ENCODE measurements at places on chromosomes 7 and 10.
A peak's percentile ranks its signal among the peaks of the same experiment; 100 is the strongest.

DNA sequence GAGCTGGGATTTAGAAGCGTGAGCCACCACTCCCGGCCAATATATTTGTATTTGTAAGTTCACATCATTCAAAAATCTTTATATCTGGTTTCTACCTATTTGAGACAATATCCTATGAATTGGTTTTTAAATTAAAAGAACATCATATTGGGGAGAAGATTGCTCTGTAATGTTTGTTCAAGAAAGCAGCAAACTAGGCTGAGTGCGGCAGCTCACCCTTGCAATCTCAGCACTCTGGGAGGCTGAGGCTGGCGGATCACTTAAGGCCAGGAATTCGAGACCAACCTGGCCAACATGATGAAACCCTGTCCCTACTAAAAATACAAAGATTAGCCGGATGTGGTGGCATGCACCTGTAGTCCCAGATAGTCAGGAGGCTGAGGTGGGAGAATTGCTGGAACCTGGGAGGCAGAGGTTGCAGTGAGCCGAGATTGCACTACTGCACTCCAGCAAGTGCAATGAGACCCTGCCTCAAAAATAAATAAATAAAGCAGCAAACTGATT, 9.4 kb downstream of the NIPSNAP2 start:
- no peak overlapping the region for H3K27ac ChIP-seq
- no peaks in the 10 kb centered on the region for H3K36me3 ChIP-seq
- no peaks in the 10 kb centered on the region for H3K27me3 ChIP-seq
- DNase-seq, result no peak
- no peak overlapping the region for H3K4me3 ChIP-seq

DNA sequence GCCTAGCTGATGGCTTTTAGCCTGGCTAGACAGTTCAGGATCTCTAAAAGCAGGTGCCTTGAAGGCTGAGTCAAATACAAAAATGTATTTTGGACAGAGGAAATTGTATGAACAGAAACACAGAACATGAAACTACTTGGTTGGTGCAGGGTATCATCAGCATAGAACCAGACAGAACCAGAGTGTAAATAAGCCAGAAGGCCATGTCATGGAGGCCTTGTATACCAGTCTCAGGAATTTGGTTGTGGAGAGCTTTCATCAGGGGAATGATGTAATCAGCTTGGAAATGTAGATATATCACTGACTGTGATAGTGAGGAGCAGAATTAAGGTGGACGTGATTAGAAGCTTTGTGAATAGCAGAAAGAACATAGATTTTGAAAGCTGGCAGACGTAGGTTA, 82.9 kb downstream of the CFTR start:
- H3K36me3 ChIP-seq, result no peaks in the 10 kb centered on the region
- no peak overlapping the region for H3K4me3 ChIP-seq
- H3K27ac ChIP-seq, result no peak overlapping the region
- H3K4me1 ChIP-seq, result no peaks in the 10 kb centered on the region

DNA sequence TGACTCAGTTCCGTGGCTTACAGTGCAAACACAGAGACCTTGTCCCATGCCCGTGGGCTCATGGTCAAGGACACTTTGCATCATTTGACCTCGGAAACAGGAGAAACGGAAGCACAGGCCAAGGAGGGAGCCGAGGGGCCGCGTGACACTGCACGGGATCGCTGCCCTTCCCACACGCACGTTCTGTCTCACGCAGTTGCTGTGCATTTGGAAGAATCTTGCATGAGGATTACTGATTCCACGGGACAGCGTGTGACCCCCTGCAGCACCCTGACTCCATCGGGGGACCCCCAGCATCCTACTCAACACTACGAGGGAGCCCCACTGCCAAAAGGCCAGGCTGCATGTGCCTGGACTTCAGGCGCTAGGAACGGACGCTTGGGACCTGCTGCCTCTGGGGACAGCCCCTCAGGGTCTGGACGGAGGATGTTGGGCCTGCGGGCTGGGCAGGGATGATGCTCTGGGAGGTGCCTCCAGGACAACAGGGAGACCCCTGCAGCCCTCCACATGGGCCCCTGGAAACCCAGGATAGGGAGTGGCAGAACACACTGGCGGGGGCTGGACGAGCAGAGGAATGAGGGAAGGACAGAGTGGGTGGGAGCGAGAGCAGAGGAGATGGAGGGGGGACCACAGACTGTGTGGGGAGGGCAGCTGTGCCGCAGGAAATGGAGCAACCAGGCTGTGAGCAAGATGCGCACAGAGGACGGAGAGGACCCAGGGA, 222.2 kb downstream of the DNAJB6 start:
- no peak overlapping the region for H3K4me3 ChIP-seq
- no peak for DNase-seq
- no peaks in the 10 kb centered on the region for H3K36me3 ChIP-seq
- no peaks in the 10 kb centered on the region for H3K27me3 ChIP-seq

GRCh38 chr7:66769833-66770512, 29.4 kb downstream of the RABGEF1 start:
- peaks cover 14% of the 10 kb centered on the region for H3K4me1 ChIP-seq
- no peaks in the 10 kb centered on the region for H3K27me3 ChIP-seq
- peak overlapping the region; percentile 13 for H3K27ac ChIP-seq
- no peak overlapping the region for H3K4me3 ChIP-seq
- DNase-seq, result no peak
- H3K36me3 ChIP-seq, result no peaks in the 10 kb centered on the region

DNA sequence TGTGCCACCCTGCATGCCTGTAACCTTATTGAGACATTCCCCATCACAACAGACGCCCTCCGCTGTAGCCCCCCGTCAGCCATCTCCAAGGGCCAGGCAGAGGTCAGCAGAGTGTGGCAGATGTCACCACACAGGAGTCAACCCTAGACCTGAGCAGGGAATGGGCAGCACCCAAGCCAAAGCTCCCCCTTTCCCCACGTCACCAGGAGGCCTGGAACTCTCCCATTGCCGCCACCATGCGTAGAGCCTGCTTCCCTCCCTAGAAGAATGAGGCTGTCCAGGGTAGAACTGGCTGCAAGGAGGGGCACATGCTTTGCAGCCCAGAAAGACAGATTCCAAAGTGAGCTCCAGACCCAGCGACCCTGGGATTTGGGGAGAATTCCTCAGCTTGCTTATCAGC, 342.9 kb downstream of the TNS3 start:
- no peak for DNase-seq
- H3K4me1 ChIP-seq, result no peaks in the 10 kb centered on the region
- no peak overlapping the region for H3K27ac ChIP-seq
- no peaks in the 10 kb centered on the region for H3K36me3 ChIP-seq

GRCh38 chr7:88289564-88290025, 17.1 kb downstream of the STEAP4 start:
- DNase-seq, result no peak
- H3K4me1 ChIP-seq, result no peaks in the 10 kb centered on the region
- H3K27me3 ChIP-seq, result no peaks in the 10 kb centered on the region
- no peaks in the 10 kb centered on the region for H3K36me3 ChIP-seq

GRCh38 chr7:157300369-157300825, 36.4 kb upstream of the DNAJB6 start:
- no peaks in the 10 kb centered on the region for H3K36me3 ChIP-seq
- no peak overlapping the region for H3K4me3 ChIP-seq
- no peak overlapping the region for H3K27ac ChIP-seq
- peaks cover 5% of the 10 kb centered on the region for H3K4me1 ChIP-seq
- peaks cover 4% of the 10 kb centered on the region for H3K27me3 ChIP-seq

- H3K27ac ChIP-seq, result no peak overlapping the region
- H3K27me3 ChIP-seq, result no peaks in the 10 kb centered on the region
- H3K36me3 ChIP-seq, result no peaks in the 10 kb centered on the region
- no peaks in the 10 kb centered on the region for H3K4me1 ChIP-seq
- DNase-seq, result no peak
- H3K4me3 ChIP-seq, result no peak overlapping the region
These were observed 48.8 kb downstream of the ITGA8 start for GRCh38 chr10:15670880-15671279.

DNA sequence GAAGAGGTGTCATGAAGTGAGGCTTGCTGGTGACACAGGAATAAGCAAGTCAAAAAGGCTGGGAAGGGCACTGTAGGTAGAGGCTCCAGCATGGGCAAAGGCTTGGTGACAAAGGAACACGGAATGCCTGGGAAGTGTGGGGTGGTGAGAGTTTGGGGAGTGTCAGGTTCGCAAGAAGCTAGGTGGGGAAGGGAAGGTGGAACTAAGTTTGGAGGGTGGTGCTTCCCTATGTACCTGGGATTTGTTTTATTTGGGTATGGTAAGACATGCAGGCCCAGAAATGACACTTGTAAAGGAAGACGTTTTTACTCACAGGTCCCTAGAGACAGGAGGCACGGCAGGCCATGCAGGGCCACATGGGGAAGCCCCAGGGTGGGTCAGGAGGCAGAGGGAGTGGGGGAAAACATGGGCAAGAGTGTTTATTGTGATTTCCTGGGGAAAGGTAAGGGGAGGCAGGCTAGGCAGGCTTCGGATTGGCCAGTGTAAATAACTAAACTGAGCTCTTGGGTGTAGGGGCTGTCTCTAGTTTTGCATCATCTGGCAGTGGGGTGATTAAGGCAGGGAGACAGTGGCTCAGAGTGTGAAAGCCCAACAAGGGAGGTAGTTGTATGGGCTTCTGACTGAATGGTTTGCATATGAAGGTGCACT, 52.1 kb downstream of the SH2D4B start:
- H3K4me1 ChIP-seq, result no peaks in the 10 kb centered on the region
- H3K4me3 ChIP-seq, result no peak overlapping the region
- no peaks in the 10 kb centered on the region for H3K27me3 ChIP-seq
- DNase-seq, result no peak
- H3K36me3 ChIP-seq, result no peaks in the 10 kb centered on the region
- no peak overlapping the region for H3K27ac ChIP-seq

- H3K36me3 ChIP-seq, result no peaks in the 10 kb centered on the region
- no peaks in the 10 kb centered on the region for H3K27me3 ChIP-seq
- no peak within 1 kb of the TSS for H3K4me3 ChIP-seq
- DNase-seq, result no peak
- no peak within 1 kb of the TSS for H3K27ac ChIP-seq
These were observed at the start of gene PRSS1 for GRCh38 chr7:142749218-142749993. Gene PRSS1 (plus strand): TSS chr7:142749472. CDS start chr7:142749485, 13 bp downstream.

- no peak for DNase-seq
- H3K27me3 ChIP-seq, result no peaks in the 10 kb centered on the region
- no peaks in the 10 kb centered on the region for H3K36me3 ChIP-seq
- no peaks in the 10 kb centered on the region for H3K4me1 ChIP-seq
These were observed 219.2 kb downstream of the SDK1 start for GRCh38 chr7:3520206-3520605.

DNA sequence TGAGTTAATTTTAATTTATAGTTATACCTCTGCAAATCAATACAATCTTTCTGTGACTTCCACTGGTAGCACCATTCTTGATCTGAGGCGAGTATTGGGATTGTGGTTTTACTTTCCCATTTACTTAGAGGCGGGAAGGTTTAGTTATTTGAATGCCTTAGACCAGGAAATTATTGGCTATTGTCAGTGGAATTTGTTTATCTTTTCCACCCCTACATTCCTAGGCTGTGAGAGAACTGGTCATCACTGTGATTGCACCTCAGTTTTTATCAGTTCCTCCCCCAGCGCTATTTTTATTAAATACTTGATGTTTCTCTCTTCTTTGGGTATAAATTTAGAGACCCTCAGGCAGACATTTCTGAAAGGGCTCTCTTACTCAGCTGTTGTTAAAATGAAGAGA, 29.9 kb downstream of the CDK14 start:
- H3K4me3 ChIP-seq, result no peak overlapping the region
- no peak overlapping the region for H3K27ac ChIP-seq
- no peak for DNase-seq
- no peaks in the 10 kb centered on the region for H3K27me3 ChIP-seq
- H3K36me3 ChIP-seq, result no peaks in the 10 kb centered on the region

- no peak for DNase-seq
- no peak overlapping the region for H3K4me3 ChIP-seq
- H3K27me3 ChIP-seq, result no peaks in the 10 kb centered on the region
- no peaks in the 10 kb centered on the region for H3K36me3 ChIP-seq
These were observed 32.8 kb downstream of the DNAJB12 start for GRCh38 chr10:72322030-72322279.

- peak overlapping the region; percentile 41 for H3K27ac ChIP-seq
- H3K36me3 ChIP-seq, result no peaks in the 10 kb centered on the region
- peak; percentile 48 for DNase-seq
- peaks cover 31% of the 10 kb centered on the region for H3K4me1 ChIP-seq
- H3K4me3 ChIP-seq, result no peak overlapping the region
These were observed 66.7 kb downstream of the ST7 start for GRCh38 chr7:117019786-117020590.

GRCh38 chr7:29969738-29970137, 19.9 kb downstream of the SCRN1 start:
- H3K27ac ChIP-seq, result no peak overlapping the region
- H3K27me3 ChIP-seq, result no peaks in the 10 kb centered on the region
- no peaks in the 10 kb centered on the region for H3K36me3 ChIP-seq
- DNase-seq, result no peak
- peaks cover 32% of the 10 kb centered on the region for H3K4me1 ChIP-seq

DNA sequence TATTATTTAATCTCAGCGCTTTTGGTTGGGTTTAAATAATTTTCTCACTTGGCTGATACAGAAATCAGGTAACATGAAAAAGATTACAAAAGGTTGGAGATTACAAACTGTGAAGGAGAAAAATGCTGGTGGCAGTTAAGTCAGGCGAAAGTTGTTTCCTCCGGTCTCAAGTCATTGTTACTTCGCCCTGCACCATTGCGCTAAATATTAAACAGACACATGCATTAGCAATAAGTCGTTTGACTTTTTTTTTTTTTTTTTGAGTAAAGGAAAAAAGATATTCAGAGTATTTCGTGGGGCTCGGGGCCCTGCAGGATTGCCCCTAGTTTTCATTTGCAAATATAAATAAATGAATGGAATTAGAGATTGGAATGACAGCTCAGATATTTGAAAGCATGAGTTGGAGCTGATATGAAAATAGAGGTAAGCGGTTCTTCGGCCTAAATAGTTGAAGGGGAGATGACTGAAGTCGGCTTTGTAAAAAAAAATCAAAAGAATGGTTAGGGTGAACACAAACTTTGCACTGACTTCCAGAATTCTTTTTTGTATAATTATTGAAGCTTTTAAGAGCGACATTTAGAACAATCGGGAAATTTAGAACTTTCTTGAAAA, 914 bp downstream of the SDHAF3 start:
- DNase-seq, result no peak
- H3K4me3 ChIP-seq, result peak overlapping the region; percentile 63
- peak overlapping the region; percentile 78 for H3K27ac ChIP-seq

GRCh38 chr7:157981778-157982177, 605.8 kb downstream of the PTPRN2 start:
- H3K27me3 ChIP-seq, result no peaks in the 10 kb centered on the region
- H3K4me1 ChIP-seq, result no peaks in the 10 kb centered on the region
- H3K4me3 ChIP-seq, result no peak overlapping the region

GRCh38 chr10:82438277-82438676, 563.3 kb downstream of the NRG3 start:
- DNase-seq, result no peak
- H3K36me3 ChIP-seq, result no peaks in the 10 kb centered on the region
- H3K4me1 ChIP-seq, result no peaks in the 10 kb centered on the region
- no peak overlapping the region for H3K27ac ChIP-seq

DNA sequence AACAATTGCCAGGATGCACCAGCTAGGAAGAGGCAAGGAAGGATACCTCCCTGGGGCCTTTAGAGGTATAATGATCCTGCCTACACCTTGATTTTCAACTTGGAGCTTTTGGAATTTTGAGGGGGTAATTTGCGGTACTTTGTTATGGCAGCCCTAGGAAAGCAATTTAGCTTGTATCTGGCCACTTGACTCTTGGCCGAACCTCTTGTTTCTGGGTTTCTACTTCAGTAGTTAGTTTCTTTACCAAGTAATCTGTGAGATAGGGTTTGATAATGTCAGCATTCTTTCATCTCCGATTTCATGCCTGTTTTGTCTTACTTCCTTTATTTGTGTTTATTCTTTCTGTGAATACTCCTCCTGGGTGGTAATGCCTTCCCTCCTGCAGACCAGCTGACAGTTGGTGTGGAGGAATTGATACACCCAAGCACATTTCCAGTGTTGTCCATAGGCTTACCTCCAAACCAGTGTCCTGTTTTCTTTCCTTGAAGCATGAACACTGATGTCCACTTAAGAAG, 163.7 kb downstream of the SND1 start:
- H3K27me3 ChIP-seq, result no peaks in the 10 kb centered on the region
- H3K36me3 ChIP-seq, result no peaks in the 10 kb centered on the region
- H3K4me1 ChIP-seq, result peaks cover 12% of the 10 kb centered on the region
